ENCODE measurements at places on chromosomes 12 and 14.

DNA sequence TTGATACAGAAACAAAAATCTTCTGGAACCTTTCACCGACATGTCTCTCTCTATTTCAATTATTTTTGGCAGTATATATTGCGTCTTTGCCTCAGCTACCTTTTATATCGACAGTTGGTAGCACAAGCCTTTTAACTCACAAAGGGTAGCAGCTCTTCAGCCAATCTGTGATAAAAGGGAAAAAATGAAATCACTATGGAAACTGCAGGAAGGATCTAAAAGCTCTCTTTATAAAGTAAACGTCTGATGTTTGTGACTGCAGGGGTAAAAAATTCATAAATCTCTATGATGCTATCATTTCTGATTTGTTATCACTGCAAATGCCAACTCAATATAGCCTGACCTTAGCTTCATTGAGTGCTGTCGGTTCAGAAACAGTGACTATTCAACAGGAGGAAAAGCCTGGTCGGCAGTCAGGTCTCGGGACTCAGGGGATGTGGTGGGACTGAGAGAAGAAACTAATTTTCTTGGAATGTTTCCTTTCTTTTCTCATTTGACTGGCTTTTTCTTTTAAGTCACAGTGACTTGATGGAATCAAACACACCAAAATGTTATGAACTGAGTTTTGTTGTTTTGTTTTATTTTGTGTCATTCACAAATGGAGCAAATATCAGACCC lies 5.9 kb upstream of the RMST start:
- no peak for DNase-seq

GRCh38 chr12:94689646-94690036 lies 39.3 kb upstream of the TMCC3 start:
- no peak for DNase-seq

GRCh38 chr14:62064751-62065323 lies 302.6 kb downstream of the SNAPC1 start:
- no peak for DNase-seq

- no peak for DNase-seq
Observed at GRCh38 chr14:55605793-55606192, 25.8 kb downstream of the KTN1 start.

- DNase-seq, result no peak
Observed at GRCh38 chr14:95452176-95452892, 64.1 kb downstream of the SYNE3 start.

DNA sequence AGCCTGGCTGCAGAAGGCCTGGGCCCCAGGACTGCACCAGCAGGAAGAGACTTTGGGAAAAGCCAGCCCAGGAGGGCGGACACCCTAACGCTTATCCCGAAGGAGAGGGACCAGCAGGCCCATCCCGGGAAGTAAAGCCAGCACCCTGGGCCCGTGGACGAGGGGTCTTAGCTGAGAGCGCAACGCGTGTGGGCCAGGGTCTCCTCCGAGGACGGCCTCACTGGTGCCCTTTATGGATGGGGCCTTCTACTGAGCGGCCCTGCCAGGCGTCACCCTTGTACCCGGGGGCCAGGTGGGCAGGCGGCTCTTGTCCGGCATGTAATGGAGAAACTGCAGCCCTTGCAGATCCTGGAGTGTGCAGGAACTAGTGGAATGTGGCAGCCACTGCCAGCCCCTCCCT lies 14.1 kb downstream of the TEDC1 start:
- no peak for DNase-seq

DNA sequence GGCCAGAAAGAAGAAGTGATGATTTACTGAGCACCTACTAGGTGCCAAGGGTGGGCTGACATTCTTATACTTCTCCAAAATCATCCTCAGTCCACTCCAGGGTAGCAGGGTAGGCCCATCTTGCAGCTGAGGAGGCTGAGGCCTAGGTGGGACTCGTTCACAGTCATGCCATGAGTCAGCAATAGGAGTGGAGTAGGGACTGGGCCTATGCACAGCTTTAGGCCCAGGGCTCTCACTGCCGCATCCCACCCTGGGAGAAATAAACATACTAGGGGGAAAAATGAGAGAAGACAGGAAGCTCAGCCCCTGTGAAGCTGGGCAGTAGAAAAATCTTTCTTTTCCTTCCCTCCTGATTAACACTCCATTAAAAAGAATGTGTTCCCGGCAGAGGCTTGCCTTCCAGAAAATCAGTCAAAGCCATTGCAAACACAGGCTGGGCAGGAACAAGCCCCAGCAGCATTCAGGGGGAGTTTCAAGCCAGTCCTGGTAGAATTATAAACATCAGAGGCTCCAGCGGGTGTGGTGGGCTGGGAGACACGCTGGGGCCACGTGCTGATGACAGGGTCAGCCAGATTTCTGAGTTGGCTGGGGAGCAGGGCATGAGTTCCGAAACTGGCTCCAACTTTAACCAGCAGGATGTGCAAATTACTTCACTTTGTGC lies 1.8 kb downstream of the HSPB8 start:
- no peak for DNase-seq

GRCh38 chr12:87141091-87141490 lies 884.9 kb upstream of the MGAT4C start:
- DNase-seq, result no peak

All from neuronal stem cell (in vitro differentiated cells).